Activated naive CD4-positive, alpha-beta T cell (primary cell): ENCODE measurements at places on chromosomes 5 and 9.
A peak's percentile ranks its signal among the peaks of the same experiment; 100 is the strongest.

DNA sequence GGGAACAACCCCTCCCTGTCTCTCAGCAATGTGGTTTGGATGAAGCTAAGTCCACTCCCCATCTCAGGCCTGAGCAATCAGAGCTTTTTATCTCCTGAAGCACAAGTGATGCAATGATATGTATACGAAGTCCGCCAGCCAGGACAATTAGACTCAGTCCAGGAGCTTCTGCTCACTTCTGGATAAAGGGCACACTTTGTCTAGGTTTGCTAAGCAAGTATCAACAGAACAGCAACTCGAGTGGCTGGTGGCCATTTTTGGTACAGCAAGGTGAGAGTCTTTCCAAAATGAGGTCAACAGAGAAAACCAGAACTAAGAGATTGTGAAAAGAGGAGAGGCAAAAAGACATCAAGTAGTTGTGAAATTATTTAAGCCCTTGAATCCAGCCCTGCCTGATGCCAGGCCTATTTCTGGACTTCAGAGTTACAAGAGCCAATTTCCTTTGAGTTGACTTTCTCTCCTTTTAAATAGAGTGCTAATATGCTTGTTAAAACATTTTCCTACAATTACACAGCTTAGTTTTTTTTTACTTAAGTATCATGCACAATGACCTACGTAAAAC lies 8.2 kb downstream of the NDUFA8 start:
- no peak for DNase-seq

GRCh38 chr5:146254223-146254622 lies 50.8 kb downstream of the RBM27 start:
- DNase-seq: no peak

GRCh38 chr9:34227445-34227844 lies 48.6 kb downstream of the UBAP1 start:
- no peak for DNase-seq

DNA sequence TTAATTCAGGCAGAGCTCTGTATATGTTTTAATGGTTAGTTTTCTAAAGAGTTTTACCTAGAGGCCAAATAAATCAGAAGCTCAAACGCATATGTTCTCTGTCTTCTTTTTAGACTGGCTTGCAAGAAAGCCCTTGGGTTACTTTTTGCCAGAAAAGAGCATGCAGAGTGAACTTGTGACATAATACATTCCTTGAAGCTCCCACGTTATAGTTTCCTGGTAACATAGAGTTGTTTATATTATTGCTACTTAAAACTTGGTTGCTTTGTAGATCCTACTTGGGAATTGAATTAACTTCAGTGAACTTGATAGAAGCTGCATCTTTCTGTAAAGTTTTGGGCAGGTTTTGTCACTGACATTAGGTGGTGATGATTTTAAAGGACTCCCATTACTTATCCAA lies 102.9 kb downstream of the C9orf152 start:
- DNase-seq: no peak

DNA sequence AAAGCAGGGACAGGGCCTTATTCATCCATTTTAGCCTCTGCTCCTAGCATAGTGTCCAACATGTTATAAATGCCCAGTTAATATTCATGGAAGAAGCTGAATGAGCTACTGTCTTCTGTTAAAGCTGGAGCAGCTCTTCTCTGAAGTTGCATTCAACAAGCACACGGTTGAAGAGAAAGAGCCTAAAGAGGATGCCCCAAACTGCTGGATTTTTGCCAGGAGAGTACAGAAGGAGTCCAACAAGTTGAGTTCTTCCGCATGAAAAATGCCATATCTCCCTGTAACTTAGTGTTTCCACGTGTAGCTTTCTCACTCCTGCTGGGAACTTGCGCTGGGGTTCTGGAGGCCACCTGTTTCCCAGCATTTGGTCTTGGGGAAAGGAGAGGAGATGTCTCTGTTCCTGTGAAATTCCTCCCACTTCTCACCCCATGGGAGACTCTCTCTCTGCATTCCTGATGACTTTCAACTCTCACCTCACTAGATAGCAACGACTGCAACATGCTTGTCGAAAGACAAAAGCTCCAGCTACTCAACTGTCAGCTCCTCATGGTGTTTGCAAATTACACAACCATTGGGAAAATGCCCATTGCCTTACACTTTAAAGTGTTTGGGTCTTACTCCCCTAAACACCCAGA lies 122.8 kb downstream of the KIF4B start:
- no peak for DNase-seq

DNA sequence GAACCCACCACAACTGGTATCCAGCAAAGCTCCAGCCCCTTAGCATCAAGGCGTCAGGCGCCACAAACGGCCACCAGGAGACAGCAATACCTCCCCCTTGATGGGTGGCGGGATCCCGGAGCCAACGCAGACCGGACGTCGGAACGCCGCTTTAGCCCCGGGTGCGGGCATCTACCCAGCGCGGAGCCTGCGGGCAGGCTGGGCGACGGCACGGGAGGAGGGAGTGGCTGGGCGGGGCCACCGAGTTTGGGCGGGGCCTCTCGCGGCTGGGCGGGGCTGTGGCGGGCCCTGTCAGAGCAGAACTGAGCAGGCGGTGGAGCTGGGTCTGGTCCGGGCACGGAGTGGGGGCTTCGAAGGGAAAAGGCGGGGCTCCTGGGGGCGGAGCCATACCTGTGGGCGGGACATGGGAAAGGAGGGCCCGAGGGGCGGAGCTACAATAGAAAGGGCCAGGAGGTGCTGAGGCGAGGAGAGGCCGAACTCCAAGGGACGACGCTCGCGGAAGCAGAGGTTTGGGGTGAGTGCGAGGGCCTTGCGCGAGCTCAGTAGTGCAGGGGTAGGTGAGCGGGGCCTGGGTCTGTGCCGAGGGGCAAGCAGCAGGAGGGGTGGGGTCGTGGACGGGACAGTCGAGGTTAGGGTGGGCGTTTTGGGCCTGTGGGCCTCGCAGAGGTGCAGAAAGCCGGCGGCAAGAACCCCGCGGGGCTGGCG lies 40.2 kb upstream of the GARNL3 start:
- peak; percentile 82 for DNase-seq

DNA sequence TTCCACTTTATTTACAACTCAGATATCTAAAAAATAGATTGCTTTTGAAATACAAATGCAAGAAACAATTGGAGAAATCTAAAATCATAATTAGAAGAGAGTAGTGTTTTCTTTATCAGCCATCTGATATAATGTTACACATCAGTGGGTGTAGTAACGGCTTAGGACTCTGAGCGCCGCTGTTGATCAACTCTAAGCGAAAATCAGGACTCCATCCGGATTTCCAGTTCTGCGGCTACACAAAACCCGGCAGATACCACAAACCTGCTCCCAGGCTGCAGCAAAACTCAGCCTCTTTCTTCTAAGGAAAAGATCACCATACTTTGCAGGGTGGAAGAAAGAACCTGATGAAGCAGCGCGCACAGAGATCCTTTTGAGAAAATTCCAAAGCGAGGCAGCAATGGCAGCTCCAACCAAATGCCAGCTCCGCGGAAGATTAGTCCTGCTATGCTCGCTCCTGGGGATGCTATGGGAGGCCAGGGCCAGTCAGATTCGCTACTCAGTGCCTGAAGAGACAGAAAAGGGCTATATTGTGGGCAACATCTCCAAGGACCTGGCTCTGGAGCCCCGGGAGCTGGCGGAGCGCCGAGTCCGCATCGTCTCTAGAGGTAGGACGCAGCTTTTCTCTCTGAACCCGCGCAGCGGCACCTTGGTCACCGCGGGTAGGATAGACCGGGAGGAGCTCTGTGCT lies at the start of gene PCDHGA9:
TSS of gene PCDHGA9 (plus strand) at position 226 of the 691 bp plus-strand sequence. CDS start at position 401, 175 bp downstream.
- no peak for DNase-seq

DNA sequence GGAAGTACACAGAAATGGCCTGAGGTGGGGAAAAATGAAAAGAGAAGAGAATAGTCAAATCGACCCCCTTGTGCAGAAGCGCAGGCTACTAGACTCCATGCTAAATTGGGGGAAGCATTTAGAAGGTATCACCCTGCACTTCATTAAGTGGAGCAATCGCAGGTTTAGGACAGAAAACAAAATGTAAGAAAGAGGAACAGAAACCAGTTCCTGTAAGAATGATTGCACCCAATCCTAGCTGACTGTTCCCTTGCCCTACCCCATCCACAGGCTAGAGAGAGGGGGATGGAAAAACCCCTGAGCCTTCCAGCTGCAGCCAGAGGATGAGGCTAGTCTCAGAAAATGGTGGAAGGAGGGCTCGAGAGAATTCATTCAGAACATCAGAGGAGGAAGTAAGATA lies 23.9 kb upstream of the PPP1R2B start:
- DNase-seq: no peak

DNA sequence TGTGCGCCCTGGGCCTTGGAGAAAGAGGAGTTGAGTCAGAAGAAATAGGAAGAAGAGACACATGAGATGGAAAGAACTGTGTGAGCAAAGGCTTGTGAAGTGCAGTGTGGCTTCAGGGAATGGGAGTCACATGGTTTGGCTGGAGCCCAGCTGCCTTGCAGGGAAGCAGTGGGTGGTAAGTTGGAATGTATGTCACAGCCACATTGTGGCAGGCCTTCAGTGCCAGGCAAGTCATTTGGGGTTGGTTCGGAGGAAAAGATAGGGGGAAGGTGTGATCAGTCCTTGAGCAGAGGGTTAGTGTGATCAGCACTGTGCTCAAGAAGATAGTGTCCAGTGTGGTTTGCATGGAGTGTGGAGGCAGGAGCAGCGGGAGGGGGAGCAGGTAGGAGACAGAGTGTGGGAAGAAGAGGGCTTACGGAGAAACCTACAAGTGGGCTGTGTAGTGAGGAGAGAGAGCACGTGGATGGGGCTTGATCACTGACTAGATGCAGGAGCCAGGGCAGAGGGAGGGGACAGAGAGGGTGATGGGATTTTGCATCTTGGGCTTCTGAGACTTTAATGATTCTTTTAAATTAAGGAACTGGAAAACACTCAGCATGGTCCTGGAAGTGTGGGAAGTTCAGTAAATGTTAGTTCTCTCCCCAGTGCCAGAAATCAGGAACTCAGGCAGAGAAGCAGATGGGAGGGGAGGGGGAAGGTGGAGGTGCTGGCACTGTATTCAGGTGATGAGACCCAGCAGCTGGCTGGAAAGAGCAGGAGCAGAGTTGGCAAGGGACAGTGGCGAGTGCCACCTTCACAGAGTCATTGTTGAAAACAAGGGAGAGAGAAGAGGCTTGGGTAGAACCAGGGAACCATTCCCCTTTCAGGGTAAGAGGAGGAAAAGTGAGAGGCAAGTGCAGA lies 46.6 kb downstream of the ARHGAP26 start:
- DNase-seq: no peak

GRCh38 chr9:93673021-93673838 lies 96.8 kb downstream of the PHF2 start:
- no peak for DNase-seq

DNA sequence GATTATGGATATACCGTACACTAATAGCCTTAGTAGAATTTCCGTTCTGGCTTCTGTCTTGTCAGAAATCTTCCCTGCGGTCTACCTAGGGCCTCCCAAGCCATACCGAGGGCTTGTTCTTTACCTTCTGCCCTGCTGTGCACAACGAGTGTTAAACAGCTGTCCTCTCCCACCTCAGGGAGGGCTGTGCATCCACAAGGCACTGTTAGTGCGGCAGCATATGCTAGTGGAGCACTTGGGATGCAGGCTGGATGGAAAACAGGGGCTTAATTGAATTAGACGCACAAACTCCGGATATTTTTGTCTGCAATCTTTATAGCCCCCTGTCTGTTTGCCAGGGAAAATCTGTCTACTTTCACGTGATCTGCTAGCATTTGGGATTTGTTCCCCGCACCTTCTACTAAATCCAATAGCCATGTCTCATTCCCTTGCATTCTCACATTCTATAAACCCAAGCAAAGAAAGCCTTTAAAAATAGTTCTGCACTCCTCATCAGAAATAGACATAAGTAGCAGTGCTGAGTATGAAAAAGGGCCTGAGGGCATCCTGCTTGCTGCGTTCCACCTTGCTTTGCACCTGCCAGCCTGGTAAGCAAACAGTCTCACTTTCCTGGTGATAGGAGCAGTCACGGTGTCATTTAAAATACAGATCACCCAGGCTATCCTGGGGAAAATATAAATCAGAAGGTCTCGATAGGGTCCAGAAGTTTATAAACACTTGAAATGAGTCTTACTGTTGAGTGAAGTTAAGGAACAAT lies 382.6 kb downstream of the RASEF start:
- DNase-seq: no peak

DNA sequence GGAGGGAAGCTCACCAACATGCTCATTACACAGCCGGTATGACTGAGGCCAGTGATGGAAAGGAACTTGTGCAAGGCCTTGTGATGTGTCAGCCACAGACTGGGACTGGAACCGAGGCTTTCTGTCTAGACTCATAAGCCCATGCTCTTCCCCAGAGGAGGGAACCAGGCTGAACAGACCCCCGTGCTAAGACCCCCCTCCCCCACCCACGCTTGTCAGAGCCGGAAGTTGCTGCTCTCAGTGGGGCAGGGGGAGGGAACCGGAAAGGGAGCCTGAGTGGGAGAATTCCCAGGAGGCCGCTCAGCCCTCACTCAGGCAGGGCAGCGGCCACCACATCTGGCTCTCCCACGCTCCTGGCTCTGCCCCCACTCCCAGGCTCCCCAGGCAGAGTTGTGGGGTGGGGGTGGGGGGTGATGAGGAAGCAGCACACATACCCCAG lies 4.1 kb upstream of the PDGFRB start:
- no peak for DNase-seq

DNA sequence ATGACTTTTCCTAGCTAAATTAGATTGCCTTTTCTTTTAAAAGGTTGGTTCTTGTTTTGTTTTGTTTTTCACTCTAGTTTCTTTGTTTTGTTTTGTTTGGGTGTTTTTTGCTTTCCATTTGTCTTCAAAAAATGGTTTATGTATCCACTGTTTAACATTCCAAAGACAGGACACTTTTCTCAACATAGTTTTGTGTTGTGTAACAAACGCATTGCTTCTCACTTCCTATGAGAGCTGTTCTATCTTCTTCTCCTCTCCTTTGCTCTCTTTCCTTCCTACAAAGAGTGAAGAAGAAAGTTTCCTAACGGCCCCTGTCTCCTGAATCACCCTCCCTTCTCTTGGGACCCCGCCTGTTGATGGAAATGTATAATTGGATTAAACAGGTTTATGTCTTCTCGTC lies 539.7 kb downstream of the ACTL7B start:
- DNase-seq: no peak

DNA sequence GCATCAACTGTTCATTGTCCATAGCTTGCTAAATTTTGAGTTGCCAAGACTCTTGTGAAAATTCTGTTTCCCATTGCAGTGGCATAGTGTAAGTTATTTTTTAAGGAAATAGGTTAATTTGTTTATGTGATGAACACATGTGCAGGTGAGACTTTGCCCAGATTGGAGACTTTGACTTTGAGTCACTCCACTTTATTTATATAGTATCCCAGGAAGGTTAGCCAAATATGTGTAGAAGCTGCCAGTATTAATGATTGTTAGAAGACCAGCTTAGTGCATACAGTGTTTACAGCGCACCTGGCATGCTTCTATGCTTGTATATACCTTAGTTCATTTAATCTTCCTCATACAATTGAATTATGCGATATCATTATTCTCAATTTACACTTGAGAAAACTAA lies 51.0 kb downstream of the MTAP start:
- DNase-seq: no peak

DNA sequence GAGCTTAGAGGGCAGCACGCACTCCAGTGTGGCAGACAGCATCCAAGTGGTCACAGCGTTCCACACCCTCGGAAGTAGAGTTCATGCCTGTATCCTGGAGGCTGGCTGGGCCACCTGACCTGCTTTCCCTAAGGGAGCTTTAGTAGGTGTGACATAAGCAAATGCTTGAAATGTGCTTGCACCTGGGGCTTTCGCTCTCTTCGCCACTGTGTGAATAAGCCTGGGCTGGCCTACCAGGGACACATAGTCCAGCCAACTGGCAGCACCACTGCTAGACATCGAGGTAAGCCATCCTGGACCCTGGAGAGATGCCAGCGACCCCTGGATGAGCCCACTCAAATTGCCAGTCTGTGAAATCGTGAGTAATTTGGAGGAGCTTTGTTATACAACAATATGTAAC lies 24.9 kb upstream of the IRX4 start:
- DNase-seq: no peak
